ENCODE measurements at places on chromosomes 6 and 20.

DNA sequence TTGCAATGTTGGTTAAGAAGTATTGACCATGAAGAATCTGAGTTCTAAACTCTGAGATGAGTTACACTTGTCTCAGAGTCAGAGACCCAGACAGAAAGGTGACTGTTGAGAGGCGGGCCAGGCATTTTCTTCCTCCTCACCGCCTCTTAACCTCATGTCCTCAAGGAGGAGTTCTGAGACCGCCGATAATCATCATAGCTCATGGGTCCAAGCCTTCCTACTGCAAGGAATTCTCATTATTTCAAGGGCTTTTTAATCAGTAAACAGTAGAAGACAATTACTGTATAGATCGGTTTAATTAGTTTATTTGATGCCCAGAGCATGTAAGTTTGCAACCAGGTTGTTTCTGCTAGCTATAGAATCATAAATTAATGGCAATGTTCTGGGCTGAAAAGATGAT, 382.4 kb upstream of the MMS22L start:
- no peak for DNase-seq

GRCh38 chr6:31158140-31158862, at the start of gene TCF19:
TCF19 (plus strand) TSS chr6:31158589; CDS start chr6:31159470, 881 bp downstream.
- peak; percentile 100 for DNase-seq

DNA sequence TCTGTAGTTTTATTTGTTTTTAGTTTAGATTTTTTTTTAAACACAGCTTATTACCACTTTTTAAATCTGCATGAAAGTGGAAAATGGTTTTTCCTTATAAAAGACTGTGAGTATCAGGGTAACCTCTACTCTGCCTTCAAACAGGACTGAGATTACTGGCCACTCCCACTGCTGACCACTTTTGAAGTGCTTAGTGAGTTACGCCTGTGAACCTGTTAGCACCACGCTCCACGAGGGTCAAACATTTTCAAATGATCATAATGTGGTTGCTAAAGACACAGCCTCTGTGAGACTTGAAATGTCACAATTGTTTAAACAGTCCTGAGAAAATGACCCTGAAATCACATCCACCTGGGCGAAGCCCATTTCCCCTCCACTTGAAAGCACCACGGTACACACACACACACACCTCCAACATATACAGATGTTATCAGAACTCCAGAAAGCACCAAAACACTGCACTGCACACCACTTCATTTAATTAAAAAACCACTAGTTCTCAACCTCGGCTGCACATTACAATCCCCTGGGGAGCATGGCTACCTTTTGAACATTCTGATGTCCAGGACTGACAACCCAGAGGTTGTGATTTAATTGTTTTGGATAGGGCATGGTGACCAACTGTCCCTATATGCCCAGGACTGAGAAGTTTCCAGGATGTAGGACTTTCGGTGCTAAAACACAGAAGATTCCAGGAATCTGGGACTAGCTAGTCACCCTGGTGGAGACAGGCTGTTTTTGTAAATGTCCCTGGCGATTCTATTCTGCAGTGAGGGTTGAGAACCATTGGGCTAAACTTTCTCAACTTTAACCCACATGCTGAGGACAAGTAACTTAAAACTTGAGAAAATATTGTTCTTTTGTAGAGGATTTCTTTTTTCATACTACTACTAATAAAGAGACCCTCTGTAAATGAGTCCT, 176.4 kb upstream of the MYLIP start:
- DNase-seq: no peak

DNA sequence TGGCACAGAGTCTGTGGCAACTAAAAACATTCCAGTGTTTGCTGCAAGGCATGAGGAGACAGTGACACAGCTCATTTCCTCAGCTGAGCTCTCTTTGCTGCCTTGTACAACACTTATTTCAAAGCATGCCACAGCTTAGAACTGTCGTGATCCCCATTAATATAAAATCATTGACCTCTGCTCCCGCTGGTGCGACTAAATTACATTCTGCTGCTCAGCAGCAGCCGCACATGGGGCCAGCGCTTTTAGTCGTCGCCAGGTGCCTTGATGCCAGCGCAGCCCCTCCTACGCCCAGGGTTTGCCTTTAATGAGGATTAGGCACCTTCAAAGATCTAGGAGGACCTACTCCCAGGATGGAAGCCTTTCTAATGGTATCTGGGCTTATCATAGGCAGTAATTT, 717.9 kb upstream of the POU3F2 start:
- DNase-seq: no peak

DNA sequence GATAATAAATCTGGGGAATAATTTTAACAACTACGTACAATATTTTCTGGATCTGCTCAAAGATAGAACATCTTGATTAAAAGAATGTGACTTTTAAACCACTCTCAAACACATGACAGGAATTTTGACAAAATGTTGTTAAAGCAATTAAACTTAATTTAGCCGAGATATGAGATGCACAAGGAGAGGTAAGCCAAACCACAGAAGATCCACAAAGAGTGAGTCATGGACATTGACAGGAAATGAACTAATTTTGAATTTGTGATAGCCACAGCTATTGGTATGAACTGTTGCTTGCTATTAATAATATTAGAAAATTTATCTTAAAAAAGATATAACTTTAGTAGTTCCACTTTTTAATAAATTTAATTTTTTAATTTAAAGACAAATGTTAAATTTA, 27.8 kb upstream of the VGLL2 start:
- DNase-seq: no peak

DNA sequence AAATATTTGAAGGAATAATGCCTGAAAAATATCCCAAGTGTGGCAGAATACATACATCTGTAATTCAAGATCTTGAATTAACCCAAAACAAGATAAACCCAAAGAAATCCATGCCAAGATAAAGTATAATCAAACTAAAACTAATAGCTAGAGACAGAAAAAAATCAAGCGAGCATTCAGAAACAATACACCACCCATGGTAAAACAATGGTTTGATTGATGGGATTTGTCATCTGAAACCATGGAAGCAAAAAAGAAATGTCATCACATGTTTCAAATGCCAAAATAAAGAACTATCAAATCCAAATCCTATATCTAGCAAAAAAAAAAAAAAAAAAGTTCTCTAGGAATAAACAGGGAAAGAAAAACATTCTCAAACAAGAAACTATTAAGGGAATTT, 5.1 kb upstream of the DEFB127 start:
- DNase-seq: no peak

GRCh38 chr20:48486065-48486464, 341.7 kb downstream of the PREX1 start:
- DNase-seq: no peak

GRCh38 chr6:82841309-82841708, 224.3 kb downstream of the UBE3D start:
- no peak for DNase-seq

- DNase-seq: no peak
Measured at GRCh38 chr20:53972179-53972578, 98.2 kb downstream of the BCAS1 start.

DNA sequence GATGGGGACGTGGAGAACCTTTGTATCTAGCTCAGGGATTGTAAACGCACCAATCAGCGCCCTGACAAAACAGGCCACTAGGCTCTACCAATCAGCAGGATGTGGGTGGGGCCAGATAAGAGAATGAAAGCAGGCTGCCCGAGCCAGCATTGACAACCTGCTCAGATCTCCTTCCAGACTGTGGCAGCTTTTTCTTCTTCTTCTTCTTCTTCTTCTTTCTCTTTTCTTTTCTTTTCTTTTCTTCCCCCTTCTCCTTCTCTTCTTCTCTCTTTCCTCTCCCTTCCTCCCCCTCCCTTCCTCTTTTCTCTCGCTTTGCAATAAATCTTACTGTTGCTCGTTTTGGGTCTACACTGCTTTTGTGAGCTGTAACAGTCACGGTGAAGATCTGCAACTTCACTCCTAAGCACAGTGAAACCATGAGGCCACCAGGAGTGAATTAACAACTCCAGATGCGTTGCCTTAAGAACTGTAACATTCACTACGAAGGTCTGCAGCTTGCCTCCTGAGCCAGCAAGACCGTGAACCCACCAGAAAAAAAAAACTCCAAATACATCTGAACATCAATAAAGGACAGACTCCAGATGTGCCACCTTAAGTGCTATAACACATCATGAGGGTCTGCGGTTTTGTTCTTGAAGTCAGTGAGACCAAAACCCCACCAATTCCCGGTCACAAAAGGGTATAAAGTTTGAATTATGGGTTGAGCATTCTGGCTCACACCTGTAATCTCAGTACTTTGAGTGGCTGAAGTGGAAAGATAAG, 19.6 kb upstream of the SERPINB1 start:
- no peak for DNase-seq

- DNase-seq: peak; percentile 33
Measured at GRCh38 chr6:24431045-24431451, 28.3 kb downstream of the MRS2 start.

GRCh38 chr6:38212579-38212978, 393.1 kb downstream of the ZFAND3 start:
- no peak for DNase-seq

- no peak for DNase-seq
Measured at GRCh38 chr20:45268531-45268930, 14.2 kb upstream of the SLPI start.

DNA sequence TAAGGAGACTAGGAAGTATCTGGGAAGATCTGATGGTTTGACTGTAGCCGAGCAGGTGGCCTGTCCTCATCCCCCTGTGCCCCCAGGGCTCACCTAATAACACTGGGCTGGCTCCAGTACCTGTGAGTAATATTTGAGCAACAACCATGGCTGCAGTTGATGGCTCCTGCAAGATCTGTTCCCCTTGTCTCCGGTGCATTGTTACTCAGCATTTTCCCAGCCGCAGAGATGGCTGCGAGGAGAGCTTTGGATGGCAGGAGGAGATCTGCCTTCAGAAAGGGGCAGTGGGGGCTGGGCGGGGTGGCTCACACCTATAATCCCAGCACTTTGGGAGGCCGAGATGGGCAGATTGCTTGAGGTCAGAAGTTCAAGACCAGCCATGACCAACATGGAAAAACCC, 39.3 kb downstream of the PTK7 start:
- no peak for DNase-seq

- no peak for DNase-seq
Measured at GRCh38 chr20:23080521-23080920, 5.6 kb downstream of the CD93 start.

- peak; percentile 13 for DNase-seq
Measured at GRCh38 chr6:73382462-73383113, 12.0 kb upstream of the DDX43 start.

DNA sequence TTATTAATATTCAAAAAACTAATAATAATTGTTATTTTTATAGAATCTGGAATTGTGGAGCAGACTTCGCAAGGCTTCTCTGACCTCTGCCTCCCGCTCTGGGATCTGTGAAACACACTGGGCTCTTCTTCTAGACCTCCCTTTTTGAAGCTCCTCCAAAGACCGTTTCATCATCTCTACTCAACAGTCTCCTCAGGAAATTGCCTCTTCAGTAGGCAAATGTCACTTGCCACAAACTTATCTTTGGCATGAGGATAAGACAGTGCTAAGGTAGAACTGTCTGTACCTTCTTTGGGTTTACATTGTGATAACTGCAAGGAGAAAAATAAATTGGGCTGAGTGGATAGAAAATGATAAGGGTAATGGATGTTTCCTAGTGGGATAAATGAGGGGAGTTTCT, 2.3 kb upstream of the MAS1L start:
- DNase-seq: no peak

DNA sequence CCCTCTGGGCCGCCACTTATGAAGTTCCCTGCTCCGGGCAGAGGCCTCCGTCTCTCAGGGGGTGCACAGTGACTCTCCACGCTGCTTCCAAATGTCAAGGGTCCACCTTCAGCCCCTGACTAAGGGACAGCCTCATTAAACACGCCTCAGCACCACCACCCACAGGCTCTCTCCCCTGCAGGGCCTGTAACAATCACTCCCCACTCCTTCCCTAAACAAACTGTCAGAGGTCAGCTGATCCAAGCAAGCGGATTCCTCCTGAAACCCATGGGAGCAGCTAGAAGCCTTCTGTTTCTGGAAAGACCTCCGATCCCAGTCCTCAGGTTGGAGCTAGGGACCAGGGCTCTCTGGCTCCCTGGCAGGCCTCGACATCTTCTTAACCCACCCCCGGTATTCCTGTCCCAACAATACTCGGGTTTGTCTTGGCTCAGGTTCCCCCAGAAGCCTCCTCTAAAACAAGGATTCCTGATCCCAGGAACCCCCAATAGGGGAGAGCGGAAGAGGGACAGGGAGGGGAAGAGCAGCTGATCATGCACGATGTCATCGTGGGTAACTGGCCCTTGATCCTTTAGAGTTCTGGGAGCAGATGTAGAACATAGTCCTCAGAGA, 181.0 kb downstream of the ZNF217 start:
- DNase-seq: no peak

DNA sequence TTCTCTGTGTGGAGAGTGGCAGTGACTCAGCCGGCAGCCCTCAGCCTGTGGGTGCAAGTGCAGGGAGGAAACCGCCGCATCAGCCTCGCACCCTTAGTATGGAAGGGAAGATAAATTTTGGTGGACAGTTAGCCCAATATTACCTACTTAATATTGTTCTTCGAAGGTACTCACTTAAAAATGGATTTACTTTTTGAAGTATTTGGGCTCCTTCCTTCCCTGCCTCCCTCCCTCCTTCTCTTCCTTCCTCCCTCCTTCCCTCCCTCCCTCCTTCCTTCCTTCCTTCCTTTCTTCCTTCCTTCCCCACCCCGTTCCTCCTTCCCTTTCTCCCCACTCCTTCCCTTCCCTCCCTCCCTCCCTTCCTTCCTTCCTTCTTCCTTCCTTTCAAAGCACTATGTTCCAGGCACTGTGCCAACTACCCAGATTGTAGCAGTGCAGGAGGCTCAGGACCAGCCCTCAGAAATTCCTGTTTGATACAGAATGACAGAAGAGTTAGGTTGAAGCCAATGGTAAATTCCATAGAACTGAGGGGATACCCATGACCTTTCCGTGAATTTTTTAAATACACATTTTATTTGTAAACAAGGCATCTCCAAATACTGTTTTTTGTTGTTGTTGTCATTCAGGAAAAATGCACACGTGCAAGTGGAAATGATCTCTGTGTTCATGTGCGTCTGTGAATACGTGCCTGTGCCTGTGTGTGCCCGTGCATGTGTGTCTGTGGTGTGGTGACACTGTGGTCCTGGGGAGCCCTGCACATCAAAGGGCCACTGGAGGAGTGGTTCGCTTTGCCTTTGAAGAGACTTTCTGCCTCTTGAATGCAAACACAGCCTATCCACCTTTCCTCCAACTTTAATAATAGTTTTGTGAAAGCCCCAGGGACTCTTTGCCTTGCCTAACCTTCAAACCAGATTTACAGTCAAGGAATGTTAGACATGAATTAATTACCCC, 141.7 kb downstream of the EDN3 start:
- no peak for DNase-seq
